A549 treated with CORT108297 at 1 μM for 4 hours (cell line): ENCODE measurements at places on chromosomes 5 and 9. TPM values are rescaled to one million over a fixed set of nuclear protein-coding genes. Genes with fewer than 3 reads are reported as not detected.

Gene UBAP1
- 38.7 to 47.6 TPM (median 42.6 TPM) in 5 replicates for total RNA-seq

Gene GABRA6
- total RNA-seq = not detected in 5 replicates

Gene KIAA0825
- total RNA-seq = 0.42 to 0.58 TPM (median 0.51 TPM) in 5 replicates

Gene MAMDC4
- 1.7 to 6.8 TPM (median 5.1 TPM) in 5 replicates for total RNA-seq

Gene DENND1A
- 9.9 to 12.0 TPM (median 11.1 TPM) in 5 replicates for total RNA-seq

Gene MYOT
- total RNA-seq = not detected in 5 replicates

Gene IFNA21
- total RNA-seq = not detected in 5 replicates

Gene PLPPR1
- not detected in 5 replicates for total RNA-seq

Gene TMED9
- total RNA-seq = 280 to 284 TPM (median 281 TPM) in 5 replicates

Gene UBTD2
- 12.3 to 16.5 TPM (median 14.3 TPM) in 5 replicates for total RNA-seq

Gene PFN3
- total RNA-seq = not detected in 5 replicates

Gene MEIKIN
- total RNA-seq = not detected in 5 replicates

Gene PCDHB4
- total RNA-seq = 0.06 to 0.12 TPM (median 0.07 TPM) in 4 of 5 replicates, not detected in the other

Gene SPATA31C1
- not detected in 5 replicates for total RNA-seq

Gene CRB2
- 0.03 to 0.11 TPM (median 0.06 TPM) in 5 replicates for total RNA-seq

Gene OTP
- total RNA-seq = 0.03 to 0.09 TPM (median 0.06 TPM) in 5 replicates

Gene ALDH1A1
- 4,385 to 6,290 TPM (median 5,173 TPM) in 5 replicates for total RNA-seq

Gene ZNG1F
- 11.3 to 38.2 TPM (median 20.8 TPM) in 5 replicates for total RNA-seq

Gene ELAVL2
- 0.02 to 0.06 TPM (median 0.05 TPM) in 3 of 5 replicates, not detected in the others for total RNA-seq

Gene PDGFRB
- 0.10 to 0.35 TPM (median 0.30 TPM) in 5 replicates for total RNA-seq

Gene SMIM32
- not detected in 5 replicates for total RNA-seq

Gene LECT2
- not detected in 5 replicates for total RNA-seq

Gene NR5A1
- 0.03 to 0.06 TPM (median 0.03 TPM) in 4 of 5 replicates, not detected in the other for total RNA-seq

Gene NUTM2G
- 0.03 TPM in 1 of 5 replicates, not detected in the others for total RNA-seq

Gene ASPN
- not detected in 5 replicates for total RNA-seq

Gene SLC6A18
- total RNA-seq = not detected in 5 replicates

Gene PDE8B
- total RNA-seq = 1.1 to 1.7 TPM (median 1.5 TPM) in 5 replicates

Gene SHC3
- 0.32 to 0.59 TPM (median 0.54 TPM) in 5 replicates for total RNA-seq
